NCI-H1417 treated with DMSO at 0.1 percent for 48 hours (cell line): ENCODE measurements at places on chromosomes 5 and 9.

DNA sequence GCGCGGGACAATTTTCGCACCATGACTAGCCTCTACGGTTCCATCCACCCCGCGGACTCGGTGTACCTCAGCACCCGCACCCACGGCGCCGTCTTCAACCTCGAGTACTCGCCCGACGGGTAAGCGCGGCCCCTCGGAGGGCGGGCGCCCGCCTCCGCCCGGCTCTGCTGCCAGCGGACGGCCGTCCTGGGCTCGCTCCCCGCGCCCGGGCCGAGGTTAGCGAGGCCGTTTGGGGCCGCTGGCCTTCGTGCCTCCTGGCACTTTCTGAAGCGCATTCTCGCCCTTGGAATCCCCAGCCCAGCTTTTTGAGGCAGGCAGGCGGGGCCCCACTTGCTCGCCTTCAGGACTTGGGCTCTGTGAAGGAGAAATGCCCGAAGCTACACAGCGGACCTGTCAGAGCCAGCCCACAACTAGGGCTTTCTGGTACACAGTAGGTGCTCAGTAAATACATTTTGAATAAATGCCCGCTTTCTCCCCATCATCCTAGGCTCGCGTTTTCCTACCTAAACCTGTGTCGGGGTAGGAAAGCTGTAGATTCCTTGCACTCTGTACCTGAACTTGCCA is 772 bp downstream of the DCAF10 start:
- DNase-seq: no peak

DNA sequence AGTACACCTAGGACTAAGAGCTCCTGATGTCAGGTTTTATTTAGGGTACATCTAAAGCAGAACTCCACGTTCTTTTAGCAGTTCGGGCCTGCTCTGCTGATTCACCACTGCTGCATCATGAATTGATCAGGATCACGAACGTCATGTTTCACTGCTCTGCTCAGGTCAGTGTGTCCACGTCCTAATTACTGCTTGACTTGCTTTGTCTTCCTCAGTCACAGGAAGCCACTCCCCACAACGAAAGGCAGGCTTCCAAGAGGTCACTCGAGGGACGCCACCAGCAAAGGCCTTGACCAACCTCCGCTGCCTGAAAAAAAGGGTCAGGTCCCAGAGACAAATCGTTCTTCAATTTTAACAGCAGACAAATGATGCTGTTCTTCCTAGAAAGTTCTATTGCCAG is 40.3 kb downstream of the CTNND2 start:
- no peak for DNase-seq

- DNase-seq: no peak
These were observed 27.0 kb upstream of the FRRS1L start for GRCh38 chr9:109193974-109194556.

- DNase-seq: no peak
These were observed 297.0 kb upstream of the ACTBL2 start for GRCh38 chr5:57779383-57780223.

GRCh38 chr5:96322217-96322616 is 110.8 kb downstream of the PCSK1 start:
- no peak for DNase-seq

DNA sequence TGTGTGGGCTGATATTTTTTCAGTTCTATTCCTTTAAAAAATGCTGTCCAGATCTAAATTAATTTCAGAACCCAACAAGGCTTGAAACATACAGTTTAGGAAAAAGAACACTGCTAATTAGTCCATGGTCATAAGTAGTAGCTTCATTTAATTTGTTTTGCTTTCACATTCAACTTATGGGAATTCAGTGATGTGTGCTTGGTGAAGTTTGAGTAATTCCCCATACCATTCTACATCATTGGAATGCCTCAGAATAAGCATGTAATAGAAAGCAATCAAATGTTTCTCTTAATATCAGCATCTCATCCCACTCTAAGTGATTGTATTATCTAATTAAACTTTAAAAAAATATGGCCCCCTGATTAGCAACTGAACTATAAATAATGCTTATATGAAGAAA is 2.7 kb downstream of the CNTLN start:
- no peak for DNase-seq

DNA sequence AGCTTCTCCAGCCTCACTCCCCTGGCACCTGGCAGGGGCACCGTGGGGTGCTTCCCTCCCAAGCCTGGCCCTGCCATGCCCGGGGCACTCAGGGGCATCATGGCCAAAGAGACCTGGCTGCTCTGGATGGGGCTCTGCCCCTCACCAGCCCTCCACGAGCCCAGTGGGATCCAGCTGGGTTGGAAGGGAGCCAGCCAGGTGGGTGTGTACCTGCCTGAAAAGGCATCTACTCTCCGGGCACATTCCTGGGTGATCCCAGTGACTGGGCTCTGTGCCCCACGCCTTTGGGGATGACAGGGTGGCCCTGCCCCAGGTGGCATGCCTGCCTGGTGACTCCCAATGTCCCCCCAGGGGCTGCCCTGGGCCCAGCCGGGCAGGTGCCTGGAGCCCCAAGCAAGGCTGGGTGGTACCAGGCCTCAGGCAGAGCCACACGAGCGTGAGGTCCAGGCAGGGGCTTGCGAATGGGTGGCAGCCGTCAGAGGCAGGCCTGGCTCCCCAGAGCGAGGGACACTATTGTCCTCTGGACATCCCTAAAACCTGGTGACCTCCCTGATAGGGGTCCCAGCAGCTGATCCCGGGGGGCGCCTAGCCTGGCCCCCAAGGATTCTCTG is 777 bp downstream of the GPSM1 start:
- DNase-seq: no peak

GRCh38 chr9:69207503-69207902 is 33.4 kb downstream of the TJP2 start:
- DNase-seq: no peak

DNA sequence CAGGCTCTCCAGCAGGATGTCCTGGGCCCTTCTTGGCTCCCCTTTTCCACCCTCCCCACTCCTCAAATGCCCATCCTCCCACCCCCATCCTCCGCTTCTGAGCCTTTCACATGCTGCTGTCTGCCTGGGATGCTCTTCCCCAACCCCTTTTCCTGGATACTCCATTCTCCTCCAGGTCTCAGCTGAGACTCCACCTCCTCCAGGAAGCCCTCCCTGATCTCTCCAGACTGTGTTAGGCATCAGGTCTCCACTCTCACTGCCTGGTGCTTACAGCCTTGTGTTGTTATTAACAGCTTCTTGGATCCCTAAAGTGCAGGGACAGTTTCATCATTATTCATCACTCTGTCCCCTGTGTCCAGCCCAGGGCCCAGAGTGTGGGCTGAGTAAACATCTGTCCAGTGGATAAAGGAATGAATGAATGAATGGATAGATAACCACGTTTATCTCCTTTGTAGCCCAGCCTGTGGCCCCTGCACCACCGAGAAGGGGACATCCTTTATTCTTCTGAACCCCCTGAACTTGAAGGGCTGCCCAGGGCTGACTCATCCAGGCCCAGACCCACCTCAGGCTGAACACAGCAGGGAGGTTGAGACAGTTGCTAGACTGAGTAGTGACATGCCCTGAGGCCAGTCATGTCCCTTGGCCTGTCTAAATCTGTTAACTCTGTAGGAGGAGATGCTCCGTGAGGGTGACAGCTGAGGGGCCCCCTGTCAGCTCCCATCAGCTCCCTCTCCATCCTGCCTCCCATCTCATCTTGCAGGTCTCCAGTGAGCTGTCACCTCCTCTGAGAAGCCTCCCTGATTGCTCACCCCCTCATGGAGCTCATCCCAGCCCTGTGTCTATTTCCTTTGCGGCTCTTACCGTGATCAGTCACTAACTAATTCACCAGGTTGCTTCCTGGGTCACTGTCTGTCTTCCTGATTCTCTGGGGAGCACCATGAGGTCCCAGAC is 14.6 kb upstream of the LAMC3 start:
- no peak for DNase-seq

- DNase-seq: no peak
These were observed 446.4 kb downstream of the ISL1 start for GRCh38 chr5:51829691-51830090.

GRCh38 chr9:120689860-120690259 is 24.4 kb downstream of the MEGF9 start:
- DNase-seq: peak; percentile 74

GRCh38 chr9:76528056-76528455 is 69.1 kb downstream of the GCNT1 start:
- DNase-seq: no peak

DNA sequence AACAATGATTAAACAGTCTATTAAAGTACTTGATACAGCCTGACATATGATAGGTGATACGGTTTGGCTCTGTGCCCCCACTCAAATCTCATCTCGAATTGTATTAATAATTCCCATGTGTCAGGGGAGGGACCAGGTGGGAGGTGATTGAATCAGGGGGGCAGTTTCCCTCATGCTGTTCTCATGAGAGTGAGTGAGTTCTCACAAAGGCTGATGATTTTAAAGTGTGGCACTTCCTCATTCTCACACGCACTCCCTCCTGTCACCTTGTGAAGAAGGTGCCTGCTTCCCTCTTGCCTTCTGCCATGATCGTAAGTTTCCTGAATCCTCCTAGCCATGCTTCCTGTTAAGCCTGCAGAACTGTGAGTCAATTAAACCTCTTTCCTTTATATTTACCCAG is 40.1 kb upstream of the TARS1 start:
- no peak for DNase-seq

GRCh38 chr9:127424676-127424999 is 456 bp downstream of the ZNF79 start:
- DNase-seq: no peak

DNA sequence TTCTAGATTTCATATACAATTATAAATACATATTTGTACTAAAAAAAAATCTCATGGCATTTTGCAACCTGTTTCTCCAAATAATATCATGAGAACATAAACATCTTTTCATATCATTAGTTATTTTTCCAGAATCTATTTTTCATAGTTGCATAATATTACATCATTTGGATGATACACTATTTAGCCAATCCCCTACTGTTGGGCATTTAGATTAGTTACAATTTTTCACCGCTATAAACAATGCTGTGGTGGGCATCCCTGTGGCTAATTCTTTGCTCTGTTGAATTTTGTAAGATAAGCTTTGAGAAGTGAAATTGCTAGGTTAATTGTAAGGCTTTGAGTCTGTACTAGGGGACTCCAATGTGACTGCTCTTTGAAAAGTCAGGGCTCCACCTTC is 2.2 kb upstream of the FOXI1 start:
- DNase-seq: no peak

- DNase-seq: no peak
These were observed 266.7 kb downstream of the NSG2 start for GRCh38 chr5:174312270-174312617.

GRCh38 chr5:137714946-137715345 is 20.9 kb downstream of the KLHL3 start:
- no peak for DNase-seq

DNA sequence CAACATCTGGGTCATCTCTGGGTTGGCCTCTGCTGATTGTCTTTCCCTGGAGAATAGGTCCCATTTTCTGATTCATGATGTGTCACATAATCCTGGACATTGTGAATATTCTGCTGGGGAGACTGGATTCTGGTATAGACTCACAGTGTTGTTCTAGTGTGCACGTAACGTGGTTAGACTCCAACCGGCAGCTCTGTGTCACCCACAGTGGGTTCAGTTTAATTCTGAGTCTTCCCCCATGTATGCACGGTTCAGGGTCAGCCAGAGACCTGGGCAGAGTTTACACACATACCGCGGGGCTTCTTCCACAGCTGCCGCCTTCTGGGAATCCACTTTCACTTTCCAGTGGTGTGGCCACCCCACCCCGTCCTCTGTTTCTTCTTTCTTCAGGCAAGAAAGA is 38.0 kb upstream of the LRRC14B start:
- no peak for DNase-seq

- no peak for DNase-seq
These were observed 59.6 kb upstream of the LIFR start for GRCh38 chr5:38615981-38616451.

- no peak for DNase-seq
These were observed at the start of gene FAM163B for GRCh38 chr9:133609311-133610098. FAM163B (minus strand) TSS chr9:133609389; CDS start chr9:133580223, 29,166 bp downstream.

DNA sequence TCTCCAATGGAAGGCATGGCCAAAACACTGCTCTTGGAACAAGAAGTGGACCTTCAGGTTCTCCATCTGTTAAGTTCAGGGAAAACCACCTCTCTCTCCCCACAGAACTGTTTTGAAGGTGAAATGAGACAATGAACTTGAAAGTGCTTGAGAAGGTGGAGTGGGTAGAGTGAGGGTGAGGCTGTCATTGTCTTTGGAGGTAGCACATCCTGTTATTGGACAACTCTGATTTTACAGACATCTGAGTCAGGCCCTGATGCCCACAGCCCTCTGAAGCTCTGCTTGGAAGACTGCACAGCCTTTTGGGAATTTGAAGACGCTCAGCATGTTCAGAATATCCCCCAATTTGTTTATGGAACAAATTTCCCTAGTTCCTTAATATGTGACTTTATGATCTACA is 27.6 kb upstream of the TEX48 start:
- DNase-seq: no peak

DNA sequence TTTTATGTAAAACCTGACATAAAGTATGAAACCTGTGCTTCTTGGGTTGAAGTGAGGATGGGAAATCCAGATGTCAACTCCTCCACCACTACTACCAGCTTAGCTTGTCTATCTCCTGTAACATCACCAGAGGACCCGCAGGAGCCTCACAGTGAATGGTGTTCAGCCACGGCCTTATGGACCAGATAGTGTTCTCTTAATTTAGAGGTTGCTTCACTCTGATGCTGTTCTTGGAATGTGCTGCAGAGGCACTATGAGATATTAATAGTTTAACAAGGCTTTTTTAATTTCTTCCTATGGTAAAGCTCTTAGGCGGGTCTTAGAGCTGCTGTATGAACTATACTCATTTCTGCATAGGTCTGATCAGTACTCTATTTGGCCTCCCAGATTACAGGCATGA is 27.9 kb downstream of the NFX1 start:
- DNase-seq: no peak

DNA sequence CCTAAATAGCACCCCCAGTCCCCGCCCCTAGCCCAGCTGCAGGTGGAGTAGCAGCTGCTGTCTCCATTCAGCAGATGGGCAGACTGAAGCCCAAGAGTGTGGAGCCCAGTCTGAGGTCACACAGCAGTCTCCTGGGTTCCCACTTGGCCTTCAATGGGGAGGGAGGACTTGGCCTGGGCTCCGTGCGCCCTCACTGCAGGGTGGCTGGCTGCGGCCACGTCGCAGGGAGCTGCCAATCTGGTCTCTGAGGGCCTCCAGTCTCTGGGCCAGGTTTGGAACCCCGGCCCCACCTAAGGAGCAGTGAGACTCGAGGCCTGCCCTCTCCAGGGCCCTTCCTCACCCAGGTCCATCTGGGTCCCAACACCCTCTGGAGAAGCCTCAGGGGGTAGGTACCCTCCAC is 7.4 kb downstream of the KIF12 start:
- no peak for DNase-seq

- DNase-seq: no peak
These were observed 103.4 kb upstream of the RAI14 start for GRCh38 chr5:34552686-34553085.

DNA sequence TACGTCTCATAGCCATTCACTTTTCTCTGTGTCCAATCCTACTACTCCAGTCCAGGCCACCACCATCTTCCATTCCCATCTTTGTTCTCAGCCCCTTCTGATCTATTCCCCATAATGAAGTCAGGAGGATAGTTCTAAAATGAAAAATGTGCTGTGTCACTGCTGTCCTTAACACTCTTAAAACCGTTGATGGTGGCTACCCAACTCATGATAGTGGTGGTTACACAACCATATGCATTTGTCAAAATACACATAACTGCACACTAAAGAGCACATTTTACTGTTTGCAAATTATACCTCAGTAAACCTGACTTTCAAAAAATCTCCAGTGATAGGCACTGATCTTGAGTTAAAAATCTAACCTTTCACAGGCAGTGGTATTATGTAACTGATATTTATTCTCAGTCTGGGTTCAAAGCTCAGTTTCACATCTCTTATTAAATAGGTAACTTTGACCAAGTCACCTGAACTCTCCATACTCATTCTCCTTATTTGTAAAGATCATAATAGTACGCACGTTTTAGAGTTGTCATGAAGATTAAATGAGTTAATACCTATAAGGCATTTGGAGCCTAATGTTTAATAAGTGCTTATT is 24.6 kb upstream of the ADRB2 start:
- no peak for DNase-seq
